ENCODE measurements at places on chromosomes 5 and 9.

GRCh38 chr5:158877706-158878105 lies 222.0 kb downstream of the EBF1 start:
- no peak for DNase-seq

DNA sequence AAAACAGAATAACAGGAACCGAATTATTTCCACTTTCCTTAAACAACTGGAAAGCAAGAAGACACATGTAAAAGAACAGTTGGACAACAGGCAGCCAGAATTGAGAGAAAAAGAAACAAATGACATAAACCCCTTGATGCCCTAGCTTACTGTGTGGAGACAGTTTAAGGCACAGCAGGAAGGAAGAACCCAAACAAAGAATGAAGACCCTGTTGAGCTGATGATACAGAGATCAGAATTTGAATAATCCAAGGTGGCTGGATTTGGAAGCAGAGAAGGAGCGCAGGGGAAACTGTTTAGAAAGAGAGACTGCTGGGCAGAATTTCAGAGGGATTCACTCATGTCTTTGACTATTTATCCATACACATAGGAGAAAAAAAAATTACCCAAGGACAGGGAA lies 316.3 kb upstream of the POU5F2 start:
- no peak for DNase-seq

- no peak for DNase-seq
Measured at GRCh38 chr5:8650186-8650585, 781.2 kb downstream of the MTRR start.

DNA sequence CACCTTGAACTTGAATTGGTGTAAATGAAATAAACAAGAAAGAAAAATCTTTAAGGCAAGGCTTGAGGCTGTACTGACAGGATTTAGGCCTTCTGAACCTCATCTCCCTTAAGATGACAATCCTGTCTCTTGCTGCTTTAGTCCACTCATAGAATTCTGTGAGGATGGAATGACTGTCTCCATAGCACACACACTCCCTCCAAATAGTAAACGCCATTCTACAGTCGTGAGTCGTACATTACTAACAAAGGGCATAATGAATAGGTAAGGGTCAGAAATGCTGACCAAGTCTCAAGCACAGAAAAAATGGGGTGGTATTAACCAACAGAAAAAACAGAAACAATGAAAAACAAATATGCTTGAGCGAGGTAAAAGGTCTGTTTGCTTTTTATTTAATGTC lies 71.8 kb upstream of the SIMC1 start:
- DNase-seq = no peak

DNA sequence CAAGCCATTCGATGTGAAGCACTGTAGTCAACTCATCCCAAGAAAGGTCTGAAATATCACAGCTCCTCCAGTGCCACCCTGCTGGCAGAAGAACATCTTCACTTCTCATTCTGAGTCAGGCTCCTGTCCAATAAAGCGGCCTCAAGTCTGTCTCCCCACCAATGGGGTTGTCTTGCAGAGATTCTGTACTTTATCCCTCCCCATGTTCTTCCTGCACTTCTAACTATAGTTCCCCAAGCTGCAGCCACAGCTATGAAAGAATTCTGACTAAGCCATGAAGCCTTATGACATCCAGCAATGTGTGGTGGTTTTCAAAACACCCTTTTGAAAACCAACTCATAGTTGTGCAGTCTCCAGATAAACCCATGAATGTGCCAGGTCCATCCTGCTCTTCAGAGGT lies 6.8 kb downstream of the MACROH2A1 start:
- DNase-seq = no peak

DNA sequence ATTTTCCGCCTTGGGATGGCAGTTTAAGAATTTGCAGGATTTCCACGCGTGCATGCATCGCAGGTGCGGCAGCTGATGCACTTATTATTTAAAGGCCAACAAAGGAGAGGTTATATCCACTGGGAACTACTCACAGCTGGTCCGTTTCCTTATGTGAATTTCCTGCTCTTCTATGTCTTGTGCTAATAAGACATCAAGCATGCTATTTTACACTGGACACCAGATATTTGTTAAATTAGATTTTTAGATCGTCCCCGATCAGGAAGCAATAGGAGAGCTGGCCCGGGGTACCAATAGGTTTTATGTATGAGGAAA lies 476 bp upstream of the DTWD2 start:
- no peak for DNase-seq

DNA sequence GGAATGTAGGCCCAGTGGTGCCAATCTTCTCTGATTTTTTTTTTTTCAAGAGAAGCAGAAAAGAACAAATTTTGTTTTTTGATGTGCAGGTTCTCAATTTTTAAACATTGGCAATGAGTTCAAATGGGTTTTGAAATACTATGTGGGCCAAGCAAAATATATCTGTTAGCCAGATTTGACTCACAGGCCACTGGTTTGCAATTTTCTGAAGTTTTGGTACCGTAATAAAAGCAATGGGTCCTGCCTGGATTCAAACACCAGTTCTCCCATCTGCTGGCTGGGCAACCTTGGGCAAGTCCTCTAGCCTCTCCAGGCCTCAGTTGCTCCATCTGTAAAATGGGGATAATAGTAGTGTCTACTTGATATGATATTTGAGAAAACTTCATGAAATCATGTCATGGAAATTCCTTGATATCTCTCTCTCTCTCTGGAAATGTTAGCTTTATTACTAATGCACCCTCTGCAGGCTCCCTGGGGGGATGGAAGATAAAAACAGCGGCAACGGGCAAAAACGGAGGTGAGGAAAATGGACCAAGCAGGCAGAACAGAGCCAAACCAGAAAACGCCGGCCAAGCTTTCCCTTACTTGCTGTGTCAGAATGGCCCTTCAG lies 63.4 kb downstream of the SMIM23 start:
- DNase-seq = no peak

GRCh38 chr9:89534515-89535287 lies 36.8 kb upstream of the SEMA4D start:
- DNase-seq = no peak

DNA sequence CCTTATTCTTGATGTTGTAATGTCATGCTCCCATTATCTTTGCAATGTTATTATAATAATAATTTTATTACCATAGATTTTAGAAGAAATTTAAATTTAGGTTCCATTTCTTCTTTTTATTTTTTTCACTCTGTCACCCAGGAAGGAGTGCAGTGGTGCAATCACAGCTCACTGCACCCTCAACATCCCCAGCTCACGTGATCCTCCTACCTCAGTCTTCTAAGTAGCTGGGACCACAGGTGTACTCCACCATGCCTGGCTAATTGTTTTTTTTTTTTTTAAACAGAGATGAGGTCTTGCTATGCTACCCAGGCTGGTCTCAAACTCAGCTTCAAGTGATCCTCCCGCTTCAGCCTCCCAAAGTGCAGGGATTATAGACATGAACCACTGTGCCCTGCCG lies 11.9 kb downstream of the ZFR start:
- no peak for DNase-seq

DNA sequence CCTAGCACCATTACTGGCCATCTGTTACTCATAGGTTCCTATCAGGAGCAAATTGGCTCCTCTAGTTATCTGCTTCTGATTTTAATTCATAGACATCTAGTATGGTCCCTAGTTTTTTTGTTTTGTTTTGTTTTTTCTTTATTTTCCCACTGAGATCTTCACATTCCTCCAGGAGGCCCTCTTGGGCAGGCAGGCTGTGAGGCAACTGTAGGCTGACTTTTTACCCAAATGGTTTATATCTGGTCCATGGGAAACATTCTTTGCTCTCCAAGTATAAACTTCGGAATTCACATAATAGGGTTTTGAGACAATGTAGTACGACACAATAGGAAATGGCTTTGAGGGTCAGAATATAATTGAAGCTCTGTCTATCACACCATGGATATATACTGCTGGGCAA lies 250.9 kb upstream of the DAB2 start:
- DNase-seq = no peak

DNA sequence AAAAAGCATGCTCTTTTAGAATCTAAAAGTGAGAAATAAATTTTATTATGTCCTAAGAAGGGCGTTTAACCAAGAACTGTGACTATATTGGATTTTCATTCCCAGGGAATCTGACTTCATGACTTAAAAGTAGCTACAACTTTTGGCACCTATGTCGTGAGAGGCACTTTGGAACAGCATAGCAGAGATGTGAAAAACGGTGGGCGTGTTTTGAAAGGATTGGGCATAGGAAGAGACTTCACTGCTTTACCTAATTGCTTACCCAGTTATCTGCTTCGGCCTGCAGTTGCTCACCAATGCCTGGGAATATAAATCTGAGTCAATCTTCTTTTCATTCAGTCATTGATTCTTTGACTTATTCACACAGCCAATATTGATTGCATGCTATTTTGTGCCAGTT lies 363.4 kb downstream of the DNAH5 start:
- no peak for DNase-seq

DNA sequence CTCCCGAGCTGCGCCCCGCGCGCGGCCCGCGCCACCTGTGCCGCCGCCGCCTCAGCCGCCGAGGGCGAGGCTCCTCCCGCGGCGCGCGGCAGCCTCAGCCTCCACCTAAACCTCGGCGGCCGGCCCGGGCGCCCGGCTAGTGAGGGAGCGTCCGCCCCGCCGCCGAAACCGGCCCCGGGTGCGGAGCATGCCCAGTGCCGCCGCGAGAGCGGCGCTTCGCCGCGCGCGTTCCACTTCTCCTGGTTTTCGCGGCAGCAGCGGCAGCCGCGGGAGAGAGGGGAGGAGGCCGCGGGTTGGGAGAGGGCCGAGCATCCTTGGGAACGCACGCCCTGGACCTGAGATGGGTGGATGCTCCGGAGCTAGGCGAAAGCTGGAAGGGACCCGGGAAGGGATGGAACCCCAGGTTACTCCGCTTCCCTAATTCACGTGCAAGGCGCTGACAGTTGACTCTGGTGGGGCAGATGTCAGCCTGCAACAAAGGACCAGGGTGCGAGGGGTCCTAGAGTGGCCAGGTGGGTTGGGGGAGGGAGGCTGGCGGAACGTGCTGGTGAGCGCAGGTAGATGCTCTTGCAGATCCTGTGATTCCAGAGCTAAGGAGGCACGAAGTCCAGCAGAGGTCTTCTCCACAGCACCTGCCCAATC lies at the start of gene CTNND2:
Gene CTNND2 (minus strand): TSS at position 182 of the 642 bp plus-strand sequence. CDS start 593 bp downstream, outside the sequence.
- peak; percentile 43 for DNase-seq

DNA sequence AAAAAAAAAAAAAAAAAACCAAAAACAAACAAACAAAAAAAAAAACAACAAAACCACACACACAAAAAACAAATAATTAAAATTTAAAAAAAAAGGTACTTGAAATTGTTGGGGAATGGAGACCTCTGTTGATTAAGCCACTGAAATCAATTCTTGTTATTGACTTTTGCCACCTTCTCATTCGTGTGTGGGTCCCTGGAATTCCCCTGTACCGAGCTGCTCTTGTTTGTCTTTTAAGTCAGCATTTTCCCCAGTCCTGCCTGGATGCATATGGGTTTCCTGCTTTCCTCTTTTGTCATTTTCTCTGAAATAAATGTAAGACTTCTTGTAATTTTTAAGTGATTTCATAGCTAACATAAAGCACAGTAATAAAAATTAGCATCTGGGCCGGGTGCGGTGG lies 45.5 kb downstream of the GPBP1 start:
- DNase-seq = no peak

DNA sequence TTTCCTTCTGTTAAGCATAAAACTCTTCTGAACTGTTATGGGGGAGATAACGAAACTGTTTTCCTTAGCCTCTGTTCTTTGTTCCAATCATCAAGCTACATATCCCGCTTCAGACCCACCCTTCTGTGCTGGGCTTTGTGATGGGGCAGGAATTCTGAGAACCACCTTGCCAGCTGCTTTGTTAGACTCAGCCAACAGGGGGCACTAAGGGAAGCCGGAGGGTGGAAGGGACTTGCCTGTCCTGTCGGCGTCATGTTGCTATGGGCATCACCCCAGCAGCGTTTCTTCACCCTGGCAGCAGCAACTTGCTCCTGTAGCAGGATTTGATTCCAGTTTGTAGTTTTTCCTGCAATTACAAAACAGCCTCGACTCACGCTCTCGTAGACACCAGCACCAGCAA lies 169.1 kb downstream of the CAAP1 start:
- DNase-seq = no peak

DNA sequence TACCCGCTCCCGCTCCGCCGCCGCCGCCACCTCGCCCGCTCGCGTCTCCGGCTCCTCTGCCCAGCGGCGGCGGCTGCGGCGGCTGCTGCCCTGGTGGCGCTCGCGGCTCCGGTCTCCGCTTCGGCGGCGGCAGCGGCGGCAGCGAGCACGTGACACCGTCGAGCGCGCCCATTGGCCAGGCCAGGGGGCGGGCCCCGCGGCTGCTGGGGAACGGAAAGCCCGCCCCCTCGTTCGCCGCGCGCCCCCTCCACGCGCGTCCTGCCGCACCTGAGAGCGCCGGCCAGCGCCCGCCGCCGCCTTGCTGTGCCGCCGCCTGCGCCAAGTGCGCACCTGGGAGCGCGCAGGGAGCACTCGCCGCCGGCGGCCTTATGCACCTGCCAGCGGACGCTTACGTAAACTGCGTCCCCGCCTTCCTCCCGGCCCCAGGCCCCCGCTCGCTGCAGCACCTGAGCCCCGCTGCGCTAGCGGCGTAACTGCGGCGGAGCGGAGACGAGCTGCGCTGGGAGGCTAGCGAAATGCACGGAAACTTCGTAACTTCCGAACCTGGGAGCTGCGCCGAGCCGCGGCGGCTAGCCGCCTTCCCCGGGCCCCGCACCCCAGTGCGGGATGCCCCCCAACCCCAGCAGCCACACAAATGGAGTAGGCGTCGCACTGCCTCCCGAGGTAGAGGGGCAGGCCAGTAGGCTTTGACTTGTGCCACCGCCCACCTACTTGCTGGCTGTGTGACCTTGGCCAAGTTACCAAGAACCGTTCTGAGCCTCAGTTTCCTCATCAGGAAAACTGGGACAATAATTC lies at the start of gene STRBP:
Gene STRBP (minus strand): TSS at position 122 of the 795 bp plus-strand sequence. CDS start 84,452 bp downstream, outside the sequence.
- peak; percentile 81 for DNase-seq

DNA sequence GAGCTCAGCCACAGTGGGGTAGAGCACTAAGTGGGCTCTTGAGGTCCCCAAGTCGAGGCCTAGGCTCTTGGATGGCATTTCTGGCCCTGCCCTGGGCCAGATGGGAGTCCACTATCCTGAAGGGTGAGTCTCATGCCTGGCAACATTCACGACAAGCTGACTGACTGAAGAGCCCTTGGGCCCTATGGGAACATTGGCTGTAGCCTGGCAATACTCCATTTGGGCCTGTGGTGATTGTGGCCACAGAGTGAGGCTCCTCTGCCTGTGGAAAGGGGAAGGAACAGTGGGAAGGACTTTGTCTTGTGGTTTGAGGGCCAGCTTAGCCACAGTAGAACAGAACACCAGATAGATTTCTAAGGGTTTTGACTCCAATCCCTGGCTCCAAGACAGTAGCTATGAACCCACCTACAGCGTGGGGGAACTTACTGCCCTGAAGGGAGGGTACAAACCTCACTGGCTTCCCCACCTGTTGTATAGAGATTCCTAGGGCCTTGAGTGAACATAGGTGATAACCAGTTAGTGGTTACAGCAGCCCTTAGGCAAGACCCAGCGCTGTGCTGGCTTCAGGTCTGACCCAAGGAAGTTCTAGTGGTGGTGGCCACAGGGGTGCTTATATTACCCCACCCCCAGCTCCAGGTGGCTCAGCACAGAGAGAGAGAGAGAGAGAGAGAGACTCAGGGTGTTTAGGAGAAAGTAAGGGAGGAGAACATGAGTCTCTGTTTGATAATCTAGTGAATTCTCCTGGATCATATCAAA lies 72.4 kb downstream of the KIAA0825 start:
- no peak for DNase-seq
